ENCODE measurements at places on chromosomes 2 and 18.

DNA sequence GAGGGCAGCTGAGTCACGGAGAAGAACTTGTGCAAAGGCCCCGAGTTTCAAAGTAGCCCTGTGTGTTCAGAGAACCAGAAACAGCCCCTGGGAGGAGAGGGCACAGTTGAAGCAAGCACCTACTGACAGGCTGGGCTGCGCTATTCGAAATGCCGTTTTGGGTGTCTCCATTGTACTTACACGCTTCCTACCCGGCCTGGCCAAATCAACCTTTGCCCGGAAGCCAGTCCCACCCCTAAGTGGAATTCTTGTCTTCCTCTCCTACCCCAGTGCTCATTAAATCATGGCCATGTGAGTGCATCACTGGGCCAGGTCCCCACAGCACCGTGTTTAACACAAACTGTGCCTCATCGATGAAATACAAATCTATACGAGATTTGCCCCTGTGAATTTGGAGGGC is 6.0 kb downstream of the DIPK1C start:
- DNase-seq: no peak

DNA sequence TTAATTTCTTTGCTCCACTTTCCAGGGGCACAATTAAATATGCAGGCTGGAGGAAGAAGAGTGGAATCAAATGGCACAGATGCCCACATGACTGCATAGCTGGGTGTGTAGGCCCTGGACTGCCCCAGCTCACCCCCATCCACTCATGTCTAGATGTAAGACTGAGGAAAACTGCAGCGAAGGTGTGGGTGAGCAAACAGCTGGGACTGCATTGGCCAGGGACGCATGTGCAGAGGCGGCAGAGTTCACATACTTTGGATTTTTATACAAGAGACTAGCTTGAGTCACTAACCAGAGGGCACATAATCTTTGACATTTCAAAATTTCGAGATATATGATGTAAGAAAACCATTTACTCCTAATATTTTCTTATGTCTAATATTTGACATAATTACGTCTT is 60.1 kb downstream of the SPIRE1 start:
- DNase-seq: no peak

DNA sequence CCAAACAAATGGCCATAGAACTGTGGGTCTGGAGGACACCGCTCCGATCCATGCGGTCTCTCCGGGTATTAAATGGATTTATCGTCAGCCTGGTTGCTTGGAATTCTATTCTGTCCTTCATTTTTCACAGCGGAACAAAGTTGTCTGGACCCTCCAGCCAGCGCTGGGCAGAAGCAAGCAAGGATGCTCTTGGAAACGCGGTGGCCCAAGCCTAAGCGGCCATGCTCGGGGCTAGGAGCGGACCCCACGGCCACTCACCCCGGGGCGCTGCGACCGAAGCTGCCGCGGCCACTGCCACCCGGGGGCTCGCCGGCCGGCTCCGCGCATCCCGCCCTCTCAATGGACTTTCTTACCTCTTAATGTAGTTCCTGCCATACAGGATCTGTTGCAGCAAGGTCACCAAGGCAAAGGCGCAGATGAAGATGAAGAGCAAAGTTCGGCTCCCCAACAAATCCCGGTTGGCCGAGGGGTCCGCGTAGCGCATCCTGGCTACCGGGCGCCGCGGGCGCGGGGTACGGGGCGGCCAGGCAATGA is 761 bp downstream of the ST8SIA5 start:
- no peak for DNase-seq

DNA sequence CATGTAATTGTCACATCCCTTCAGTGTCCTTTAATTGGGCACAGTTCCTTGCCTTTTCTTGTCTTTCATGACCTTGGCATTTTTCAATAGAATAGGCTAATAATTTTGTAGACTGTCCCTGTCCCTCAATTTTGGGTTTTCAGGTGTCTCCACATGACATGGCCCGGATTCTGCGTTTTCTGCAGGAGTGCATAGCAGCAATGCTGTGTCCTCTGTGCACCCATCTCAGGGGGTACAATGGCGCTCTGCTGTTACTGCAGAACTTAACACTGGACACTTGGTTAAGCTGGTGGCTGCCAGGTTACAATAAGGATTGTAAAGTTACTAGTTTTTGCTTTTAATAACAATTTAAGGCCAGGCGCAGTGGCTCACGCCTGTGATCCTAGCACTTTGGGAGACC is 51.3 kb downstream of the INPP5D start:
- DNase-seq: no peak

GRCh38 chr2:228848638-228849037 is 422.4 kb downstream of the PID1 start:
- no peak for DNase-seq

GRCh38 chr2:196586511-196586991 is 53.0 kb upstream of the CCDC150 start:
- no peak for DNase-seq

- DNase-seq: no peak
These were observed 278.5 kb downstream of the AFF3 start for GRCh38 chr2:99863903-99864270.

DNA sequence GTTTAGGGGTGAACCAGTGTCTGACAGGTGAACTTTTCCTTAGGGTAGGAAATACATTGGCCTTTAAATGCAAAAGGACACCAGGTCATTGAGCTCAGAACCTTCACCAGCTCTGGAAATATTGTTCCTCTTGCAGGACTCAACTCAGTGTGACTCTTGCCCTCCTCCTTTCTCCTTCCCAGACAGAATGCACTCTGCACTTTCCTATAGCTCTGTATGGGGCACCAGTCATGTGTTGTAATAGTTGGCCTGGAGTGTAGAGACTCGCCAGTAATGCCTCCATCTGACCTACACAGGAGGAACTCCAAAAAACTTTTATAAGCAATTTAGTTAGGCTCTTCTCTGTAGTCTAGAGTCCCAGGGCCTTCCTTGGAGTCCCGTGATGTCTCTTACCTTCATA is 248.5 kb upstream of the EPAS1 start:
- DNase-seq: no peak

- no peak for DNase-seq
These were observed 878 bp downstream of the FBXO15 start for GRCh38 chr18:74146756-74147155.

- no peak for DNase-seq
These were observed 790.4 kb downstream of the EPHA4 start for GRCh38 chr2:220781622-220782241.

DNA sequence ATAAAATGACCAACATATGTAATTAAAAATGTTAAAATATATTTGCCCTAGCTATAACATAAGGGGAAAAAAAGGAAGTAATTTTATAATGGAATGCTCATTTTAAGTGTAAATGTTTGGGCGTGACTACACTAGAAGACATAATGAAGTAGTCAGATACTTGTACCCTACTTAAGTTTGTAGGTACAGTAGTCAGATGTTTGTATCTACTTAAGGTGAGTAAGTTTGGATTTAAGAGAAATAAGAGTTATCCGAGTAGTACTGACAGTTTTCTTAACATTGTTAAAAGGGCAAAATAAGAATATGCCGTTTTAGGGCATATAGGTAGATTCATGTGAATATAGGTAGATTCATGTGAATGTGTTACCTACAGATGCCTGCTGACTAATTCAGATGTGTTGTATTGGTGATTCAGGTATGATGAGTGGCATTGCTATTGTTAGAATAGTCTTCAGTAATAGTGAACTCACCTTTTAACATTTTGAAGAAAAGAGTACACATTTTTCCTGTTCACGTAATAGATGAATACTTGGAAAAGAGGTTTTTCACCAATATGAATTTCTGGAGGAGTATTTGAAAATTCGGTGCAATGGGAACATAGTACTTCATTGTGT is 14.9 kb downstream of the VAPA start:
- DNase-seq: no peak

- DNase-seq: no peak
These were observed 136.1 kb downstream of the DNAH6 start for GRCh38 chr2:84652431-84652830.
